ENCODE measurements at places on chromosomes 5 and 9. TPM values are rescaled to one million over a fixed set of nuclear protein-coding genes. Genes with fewer than 3 reads are reported as not detected.

The F2RL1 gene
- total RNA-seq, result 227 TPM

The BHMT gene
- not detected for total RNA-seq

The COL27A1 gene
- total RNA-seq, result 7.8 TPM

The SGCD gene
- 4.8 TPM for total RNA-seq

The FAM153A gene
- not detected for total RNA-seq

The PCDHGB7 gene
- total RNA-seq, result 0.03 TPM

Data from A549 treated with AZD2906 at 1 μM for 4 hours (cell line).